ENCODE measurements at places on chromosomes 7 and 10.

DNA sequence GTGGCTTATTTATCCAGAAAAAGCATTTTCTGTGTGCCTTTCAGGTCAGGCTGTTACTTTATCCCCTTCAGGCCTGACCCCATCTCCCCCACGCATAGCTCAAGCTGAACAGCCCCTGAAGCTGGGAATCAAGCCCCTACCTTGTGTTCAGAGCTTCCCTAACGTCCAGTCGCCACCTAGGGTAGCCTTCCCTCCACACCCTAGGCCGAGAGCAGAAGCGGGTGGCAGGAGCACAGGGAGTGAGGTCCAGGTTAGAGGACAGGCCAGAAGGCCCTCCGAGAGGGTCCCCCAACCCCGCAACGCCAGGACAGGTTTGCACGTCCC is 479 bp upstream of the SEMA4G start:
- DNase-seq, result no peak

GRCh38 chr10:42990016-42990720 is 86.7 kb upstream of the RET start:
- no peak for DNase-seq

- no peak for DNase-seq
These were observed 149.8 kb downstream of the TAX1BP1 start for GRCh38 chr7:27889800-27890199.

DNA sequence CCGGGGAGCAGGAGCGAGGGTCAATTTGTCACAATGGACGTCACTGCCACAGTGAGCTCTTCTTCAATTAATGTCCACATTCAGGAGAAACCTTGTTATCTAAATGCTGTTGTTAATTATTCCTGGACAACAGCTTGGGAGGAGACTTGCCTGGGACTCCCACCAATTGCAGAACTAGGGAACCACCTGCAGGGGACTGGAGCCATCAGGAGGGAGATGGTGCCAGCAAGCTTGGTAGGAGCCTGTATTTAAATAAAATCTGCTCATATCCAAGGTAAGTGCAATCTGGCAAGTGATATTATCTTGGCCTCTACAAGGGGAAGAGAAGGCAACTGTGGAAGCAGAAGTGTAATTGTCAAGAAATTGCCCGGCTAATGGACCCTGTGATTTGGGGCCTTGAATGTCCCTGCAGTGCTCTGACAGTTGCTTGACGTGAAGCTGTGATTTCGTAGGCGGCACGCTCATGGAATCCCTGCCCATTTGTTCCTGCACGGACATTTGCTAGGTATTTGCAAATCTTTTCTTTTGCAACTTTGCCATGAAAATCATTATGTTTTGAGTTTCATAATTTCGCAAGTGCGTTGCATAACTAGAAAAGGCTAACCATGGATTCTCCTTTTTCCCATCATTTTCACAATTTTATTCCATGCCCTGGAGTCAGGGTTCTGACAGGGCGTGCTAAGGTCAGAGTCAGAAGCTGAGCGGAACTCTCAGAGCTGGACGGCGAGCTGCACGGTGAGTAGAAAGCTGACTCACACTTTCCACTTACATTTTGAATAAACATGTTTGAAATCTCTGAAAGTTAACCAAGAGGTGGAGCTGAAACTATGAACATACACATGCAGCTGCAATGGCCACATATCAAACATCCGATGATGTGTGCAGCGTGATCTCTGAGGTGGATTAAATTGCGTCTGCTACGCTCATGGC is 84.9 kb upstream of the TCERG1L start:
- DNase-seq, result no peak

DNA sequence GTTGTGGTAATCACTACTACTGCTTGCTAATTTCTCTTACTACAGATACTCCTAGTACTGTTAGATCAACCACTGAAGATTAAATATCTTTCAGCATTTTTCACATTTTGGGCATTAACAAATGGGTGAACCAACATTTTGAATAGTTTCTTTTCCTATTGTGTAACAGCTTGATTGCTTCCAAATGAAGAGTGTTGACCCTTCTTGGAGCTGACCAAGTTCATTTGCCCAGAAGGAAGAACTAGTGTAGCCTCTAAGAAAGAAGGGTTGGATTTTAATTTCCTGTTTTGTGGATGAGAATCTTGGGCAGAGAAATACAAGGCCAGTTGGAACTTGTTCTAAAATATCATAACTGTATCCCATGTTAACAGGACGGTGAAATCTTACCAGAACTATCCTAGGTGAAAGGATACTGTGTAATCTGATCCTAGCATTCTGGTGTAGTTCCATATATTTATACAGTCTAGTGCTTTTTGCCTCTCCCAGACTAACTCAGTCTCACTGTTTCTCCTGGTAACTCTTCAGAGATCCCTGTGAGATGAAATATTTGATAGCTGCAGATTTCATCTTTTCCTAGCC is 37.3 kb downstream of the SND1 start:
- no peak for DNase-seq

DNA sequence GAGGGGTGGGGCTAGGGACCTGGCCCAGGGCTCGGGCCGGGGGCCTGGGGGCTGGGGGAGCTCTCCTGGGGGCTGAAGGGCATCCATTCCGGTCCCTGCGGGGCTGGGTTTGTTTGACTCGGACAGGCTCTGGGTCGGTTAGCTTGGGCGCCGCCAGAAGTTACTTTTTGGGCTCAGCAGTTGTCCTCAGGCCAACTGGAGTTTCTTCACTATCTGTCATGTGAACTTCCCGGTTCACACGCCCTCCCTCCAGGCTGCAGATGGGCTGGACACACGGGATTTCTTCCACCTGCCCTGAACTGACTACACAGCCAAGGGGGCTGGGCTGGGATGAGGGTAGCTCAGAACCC is 3.8 kb downstream of the SLC4A2 start:
- DNase-seq, result no peak

DNA sequence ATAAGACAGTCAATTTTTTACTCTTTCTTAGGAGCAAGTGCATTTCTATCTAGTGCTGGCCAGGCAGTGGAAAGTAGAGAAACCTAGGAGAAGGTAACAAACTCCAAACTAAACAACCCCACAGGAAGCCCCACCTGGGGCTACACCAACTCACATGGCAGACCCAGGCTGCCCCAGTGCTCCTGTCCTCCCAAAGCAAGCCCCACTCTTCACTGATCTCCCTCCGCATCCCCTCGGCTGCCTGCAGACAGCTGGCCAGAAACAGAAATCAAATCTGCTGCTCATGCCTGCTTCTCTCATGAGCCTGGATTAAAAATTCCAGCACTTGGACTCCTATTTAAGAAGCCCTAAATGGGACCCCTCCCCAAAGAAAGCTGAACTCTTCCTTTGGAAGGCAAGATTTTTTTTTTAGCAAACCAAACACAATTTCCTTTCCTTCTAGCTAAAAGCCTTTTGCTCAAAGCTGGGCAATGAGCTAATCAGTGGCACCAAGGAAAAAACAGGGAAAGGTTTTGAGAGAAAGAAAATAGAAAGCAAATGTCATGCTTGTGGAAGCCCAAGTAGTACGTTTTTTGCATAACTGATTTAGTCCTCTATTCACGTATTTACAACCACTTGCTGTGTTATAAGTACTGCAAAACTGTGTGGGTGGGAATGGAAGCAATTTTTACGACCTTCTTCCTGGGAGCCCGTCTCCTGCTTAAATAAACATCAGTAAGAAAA is 10.8 kb downstream of the PDE1C start:
- no peak for DNase-seq

DNA sequence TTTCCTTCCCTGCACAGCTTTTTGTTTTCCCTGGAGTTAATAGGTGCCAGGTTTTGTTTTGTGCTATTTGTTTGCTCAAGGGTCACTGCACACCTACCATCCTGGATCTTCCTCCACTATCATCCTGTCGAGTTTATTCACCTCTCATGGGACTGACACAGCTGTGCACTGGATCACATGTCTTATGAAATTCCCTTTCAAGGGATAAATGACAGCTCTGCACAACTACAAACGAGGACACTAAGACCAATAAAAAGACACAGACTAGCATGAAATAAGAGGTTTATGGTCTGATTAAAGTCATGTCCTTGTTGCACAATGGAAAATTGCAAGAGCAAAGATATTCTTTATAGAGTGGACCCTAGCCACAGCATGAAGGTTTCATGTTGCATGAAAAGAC is 76.7 kb upstream of the SFMBT2 start:
- no peak for DNase-seq

All from activated CD8-positive, alpha-beta memory T cell treated with anti-CD3 and anti-CD28 coated beads for 1 hour (primary cell).